Left cardiac atrium (tissue), 4 donors: ENCODE measurements at places on chromosomes 12 and 14. TPM values are rescaled to one million over a fixed set of nuclear protein-coding genes. Genes with fewer than 3 reads are reported as not detected.

Gene TAS2R13
- 0.44 TPM for total RNA-seq

DNA sequence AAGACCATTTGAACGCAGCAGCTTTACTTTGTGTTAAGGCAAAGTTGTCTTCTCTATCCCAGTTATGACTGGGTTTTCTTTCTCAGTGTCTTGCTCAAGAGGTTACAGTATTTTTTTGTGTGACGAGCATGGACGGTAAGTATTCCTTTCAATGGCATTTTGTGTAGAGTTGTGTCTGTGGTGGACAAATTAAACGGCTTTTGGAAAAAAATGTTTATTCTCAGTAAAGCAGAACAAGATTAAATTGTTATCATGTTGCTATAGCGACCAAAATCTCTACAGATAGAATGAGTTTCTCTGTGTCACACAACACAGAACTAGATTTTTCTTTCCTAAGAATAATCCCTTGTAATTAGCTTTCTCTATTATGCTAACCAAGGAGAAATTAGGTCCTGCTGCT lies 417.1 kb downstream of the AEBP2 start:
- DNase-seq: no peak

DNA sequence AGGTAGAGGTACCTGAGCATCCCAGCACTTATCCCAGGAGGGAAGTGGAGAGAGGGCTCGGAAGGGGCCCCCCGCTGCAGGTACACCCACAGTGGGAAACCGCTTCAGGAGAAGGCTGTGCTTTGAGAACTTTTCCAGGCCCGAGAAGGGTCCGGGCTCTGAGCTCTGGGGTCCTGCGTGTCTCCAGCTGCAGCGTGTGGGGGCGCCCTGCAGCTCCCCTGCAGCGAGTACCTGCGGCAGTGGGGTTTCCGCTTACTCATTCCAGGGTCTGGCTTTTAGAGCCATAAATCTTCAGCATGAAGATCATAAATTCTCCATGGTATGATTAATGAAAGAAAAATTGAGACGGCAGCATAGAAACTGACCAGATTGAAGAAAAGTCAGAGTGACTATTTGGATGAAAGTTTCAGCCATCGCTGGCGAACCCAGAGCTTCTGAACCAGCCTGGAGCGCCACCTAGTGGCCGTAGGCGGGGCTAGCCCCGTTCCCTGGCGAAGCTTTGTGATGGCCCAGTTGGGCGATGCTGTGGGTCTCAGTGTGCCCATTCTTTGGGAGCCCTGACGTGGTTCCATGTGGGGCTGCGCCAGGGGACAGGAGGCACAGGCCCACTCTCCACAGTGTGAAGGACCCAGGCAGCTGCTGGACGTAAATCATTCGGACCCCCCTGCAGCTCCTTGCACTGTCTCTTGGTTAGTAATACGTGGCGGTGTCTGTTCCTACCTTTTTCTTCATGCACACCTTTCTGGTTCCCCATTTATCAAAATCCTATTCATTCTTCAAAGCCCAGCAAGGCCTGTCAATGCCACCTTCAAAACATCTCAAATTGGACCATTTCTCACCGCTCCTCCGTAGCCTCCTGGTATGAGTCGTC lies 198.2 kb downstream of the TSPAN9 start:
- DNase-seq: peak; percentile 78

DNA sequence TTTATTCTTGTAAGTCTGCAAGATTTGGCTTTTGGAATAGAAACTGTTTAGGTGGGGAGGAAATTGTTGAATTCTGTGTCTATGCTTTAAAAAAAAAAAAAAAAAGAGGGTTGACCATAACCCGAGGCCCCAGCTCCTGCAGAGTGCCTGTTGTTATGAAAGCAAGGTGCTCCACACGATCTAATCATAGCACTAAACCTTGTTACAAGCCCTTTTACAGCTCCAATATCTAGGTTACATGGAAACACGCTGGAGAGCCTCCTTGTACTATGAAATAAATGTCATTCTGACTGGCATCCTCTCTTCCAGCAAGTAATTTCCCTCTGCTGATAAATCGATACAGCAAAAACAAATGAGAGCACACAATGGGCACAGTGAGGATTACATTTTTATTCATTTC lies 303.1 kb upstream of the SOX5 start:
- no peak for DNase-seq

Gene RNASE7
- total RNA-seq: not detected

Gene CRIP2
- total RNA-seq: 783 TPM

- peak; percentile 92 for DNase-seq
Observed at GRCh38 chr12:114684098-114684869, at the start of gene TBX3. TBX3 (minus strand) TSS chr12:114684175; CDS start chr12:114683200, 975 bp downstream.

DNA sequence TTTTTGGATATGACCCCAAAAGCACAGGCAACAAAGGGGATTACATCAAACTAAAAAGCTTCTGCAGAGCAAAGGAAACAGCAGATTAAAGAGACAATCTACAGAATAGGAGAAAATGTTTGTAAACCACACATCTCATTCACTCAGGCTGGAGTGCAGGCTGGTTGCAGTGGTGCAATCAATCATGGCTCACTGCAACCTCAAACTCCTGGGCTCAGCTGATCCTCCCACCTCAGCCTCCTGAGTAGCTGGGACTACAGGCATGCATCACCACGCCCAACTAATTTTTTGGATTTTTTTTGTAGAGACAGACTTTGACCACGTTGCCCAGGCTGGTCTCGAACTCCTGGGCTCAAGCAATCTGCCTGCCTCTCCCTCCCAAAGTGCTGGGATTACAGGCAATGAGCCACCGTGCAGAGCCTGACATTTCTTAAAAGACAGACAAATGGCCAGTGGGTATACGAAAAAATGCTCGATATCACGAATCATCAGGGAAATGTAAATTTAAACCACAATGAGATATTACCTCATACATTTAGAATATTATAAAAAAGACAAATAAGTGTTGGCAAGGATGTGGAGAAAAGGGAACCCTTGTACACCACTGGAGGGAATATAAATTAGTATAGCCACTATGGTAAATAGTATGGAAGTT lies 9.8 kb downstream of the NCKAP5L start:
- DNase-seq: no peak

- DNase-seq: no peak
Observed at GRCh38 chr12:68225576-68226476, at the start of gene IL26. IL26 (minus strand) TSS chr12:68225810; CDS start chr12:68225756, 54 bp downstream.

Gene MYF5
- total RNA-seq: not detected

GRCh38 chr12:19388131-19388549 lies 51.2 kb upstream of the AEBP2 start:
- DNase-seq: no peak

DNA sequence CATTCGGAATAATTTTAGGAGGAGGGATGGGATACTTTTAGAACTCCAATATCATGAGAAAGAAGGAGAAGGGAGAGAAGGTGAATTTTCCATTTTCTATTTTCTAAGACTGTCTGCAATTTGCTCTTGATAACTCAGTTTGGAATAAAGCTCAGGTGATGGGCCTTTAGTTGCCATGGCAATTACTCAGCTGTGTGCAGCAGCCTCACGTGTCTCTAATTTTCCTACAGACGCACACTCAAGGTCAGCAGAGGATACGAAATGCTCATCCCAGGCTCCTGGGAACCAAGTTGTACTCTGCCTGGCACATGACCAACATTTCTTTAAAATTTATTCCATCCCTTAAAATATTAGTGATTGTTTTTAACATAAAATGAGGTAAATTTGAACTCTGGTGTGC lies 76.7 kb downstream of the TTC8 start:
- DNase-seq: no peak

GRCh38 chr12:96501908-96502307 lies 12.5 kb downstream of the CFAP54 start:
- DNase-seq: no peak

Gene C12orf43
- 10.4 TPM for total RNA-seq
